ENCODE measurements at places on chromosomes 5 and 9.

DNA sequence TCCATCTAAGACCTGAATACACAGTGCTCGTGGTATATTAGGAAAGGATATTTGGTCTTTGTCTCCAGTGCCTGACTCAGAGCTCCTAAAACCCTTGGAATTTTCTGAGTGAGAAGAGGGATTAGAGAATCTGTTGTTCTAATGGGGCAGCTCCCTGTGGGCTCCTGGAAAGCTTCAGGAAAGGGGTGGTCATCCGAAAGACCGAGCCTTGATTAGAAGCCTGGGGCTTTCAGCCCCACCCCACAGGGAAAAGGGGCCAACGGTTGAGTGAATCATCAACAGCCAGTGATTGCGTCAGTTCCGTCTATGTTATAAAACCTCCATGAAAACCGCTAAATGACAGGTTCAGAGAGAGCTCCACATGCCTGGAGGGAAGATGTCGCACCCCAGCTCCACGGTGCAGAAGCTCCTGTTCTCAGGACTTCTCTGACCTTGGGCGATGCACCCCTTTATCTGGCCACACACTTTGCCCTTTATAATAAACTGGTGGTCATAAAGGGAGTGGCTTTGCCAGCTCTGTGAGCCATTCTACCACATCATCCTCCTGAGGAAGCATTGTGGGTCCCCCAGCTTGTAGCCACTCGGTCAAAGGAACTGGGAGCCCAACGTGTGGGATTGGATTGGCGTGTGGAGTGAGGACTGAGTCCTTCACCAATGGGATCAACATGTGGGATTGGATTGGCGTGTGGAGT is 71.0 kb upstream of the ICE1 start:
- no peak for DNase-seq

GRCh38 chr5:43874772-43875171 is 271.8 kb downstream of the NNT start:
- DNase-seq, result no peak

DNA sequence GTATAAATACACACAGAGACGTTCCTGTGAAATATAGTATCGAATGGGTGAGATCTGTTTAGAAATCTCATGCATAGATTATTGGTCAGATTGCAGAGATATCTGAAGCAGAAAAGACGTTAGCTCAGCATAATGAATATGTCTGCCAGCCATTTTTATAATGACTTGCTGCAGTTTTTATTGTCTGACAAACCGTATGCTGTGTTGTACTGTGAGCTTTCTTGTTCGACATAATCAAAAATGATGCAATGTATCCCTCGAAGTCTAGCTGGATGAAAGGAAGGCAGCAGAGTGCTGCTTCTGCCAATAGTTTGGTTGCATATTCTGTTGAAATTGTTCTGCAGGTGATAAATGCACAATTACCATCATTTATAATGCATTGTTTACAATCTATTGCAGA is 514.9 kb upstream of the ARRDC3 start:
- DNase-seq, result no peak

DNA sequence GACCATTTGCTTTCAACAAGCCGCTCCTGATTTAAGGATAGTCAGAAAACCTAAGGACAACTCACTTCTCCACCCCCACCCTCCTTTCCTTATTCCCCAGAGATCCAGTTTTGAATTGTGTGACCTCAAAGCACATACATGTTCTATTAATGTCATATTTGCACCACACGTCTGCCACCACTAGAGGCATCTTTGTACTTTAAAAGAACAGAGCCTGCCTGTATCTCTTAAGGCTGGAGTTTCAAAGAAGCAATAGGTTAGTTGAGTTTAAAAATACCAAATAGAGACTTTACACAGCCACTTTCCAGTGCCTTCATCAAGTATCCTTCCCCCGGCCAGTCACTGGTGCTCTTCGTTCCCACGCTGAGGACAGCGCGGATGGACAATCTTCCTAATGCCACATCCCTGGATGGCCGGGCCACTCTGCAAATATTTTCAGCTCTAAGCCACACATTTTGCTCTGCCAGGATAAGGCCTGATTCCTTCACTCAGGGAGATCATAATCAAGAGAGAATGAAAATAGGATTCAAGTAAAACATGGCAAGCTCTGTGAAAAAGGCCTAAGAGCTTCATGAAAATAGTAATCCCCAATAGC is 146.3 kb downstream of the SNCAIP start:
- DNase-seq, result no peak

DNA sequence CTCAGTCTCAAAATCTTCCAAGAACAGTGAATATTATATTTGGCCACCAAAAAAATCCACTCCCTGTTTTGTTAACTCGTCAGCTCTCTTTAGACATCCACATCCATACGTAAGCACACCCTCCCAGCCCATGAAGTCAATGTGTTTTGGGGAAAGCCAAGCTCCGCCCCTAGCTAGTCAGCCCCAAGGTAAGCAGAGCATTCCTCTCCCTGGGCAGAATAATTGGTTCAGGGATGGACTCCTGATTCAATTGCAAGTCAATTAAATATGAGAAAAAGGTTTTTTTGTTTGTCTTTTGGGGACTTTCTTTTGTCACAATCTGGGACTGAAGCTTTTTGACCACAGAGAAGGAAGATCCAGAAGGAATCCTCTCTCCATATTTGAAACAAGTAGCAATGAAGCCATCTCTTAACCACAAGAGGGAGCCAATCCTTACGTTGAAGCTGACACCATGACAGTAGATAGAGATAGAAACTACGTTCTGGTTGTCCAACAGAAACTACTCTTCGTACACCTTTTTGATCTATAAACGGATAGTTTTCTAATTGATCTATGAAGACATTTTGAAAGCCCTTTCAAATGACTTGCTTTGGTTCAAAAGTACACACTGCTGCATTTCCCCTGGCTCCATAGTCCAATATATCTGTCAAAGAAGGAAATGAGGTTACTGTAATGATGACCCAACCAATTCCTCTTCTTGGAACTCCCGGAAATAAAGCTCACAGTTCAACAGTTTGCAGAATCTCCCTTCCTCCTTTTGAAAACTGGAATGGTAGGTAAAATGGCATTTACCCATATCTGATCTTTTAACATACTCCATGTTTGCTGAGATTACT is 166.4 kb downstream of the TLE1 start:
- peak; percentile 81 for DNase-seq

- no peak for DNase-seq
Measured at GRCh38 chr5:124730381-124730780, 16.1 kb downstream of the ZNF608 start.

- no peak for DNase-seq
Measured at GRCh38 chr9:31604531-31604930, 779.9 kb upstream of the ACO1 start.

GRCh38 chr5:135482381-135482933 is 30.3 kb upstream of the TIFAB start:
- DNase-seq, result no peak

- DNase-seq, result no peak
Measured at GRCh38 chr5:168056499-168057182, 234.8 kb upstream of the WWC1 start.

Measured in spinal cord (tissue), 10 donors.